Left forelimb (tissue), 1 donor: ENCODE measurements at places on chromosomes 11 and 22.
A peak's percentile ranks its signal among the peaks of the same experiment; 100 is the strongest.

- no peak for DNase-seq
Observed at GRCh38 chr11:134015556-134015955, 53.3 kb upstream of the JAM3 start.

GRCh38 chr22:19852177-19852781 lies 2.4 kb downstream of the GNB1L start:
- DNase-seq, result no peak

GRCh38 chr22:37894939-37895670 lies 11.0 kb upstream of the MICALL1 start:
- DNase-seq, result no peak

- DNase-seq, result no peak
Observed at GRCh38 chr11:69310351-69310750, 16.4 kb downstream of the MYEOV start.

GRCh38 chr11:66564984-66565383 lies 3.4 kb downstream of the CTSF start:
- no peak for DNase-seq

DNA sequence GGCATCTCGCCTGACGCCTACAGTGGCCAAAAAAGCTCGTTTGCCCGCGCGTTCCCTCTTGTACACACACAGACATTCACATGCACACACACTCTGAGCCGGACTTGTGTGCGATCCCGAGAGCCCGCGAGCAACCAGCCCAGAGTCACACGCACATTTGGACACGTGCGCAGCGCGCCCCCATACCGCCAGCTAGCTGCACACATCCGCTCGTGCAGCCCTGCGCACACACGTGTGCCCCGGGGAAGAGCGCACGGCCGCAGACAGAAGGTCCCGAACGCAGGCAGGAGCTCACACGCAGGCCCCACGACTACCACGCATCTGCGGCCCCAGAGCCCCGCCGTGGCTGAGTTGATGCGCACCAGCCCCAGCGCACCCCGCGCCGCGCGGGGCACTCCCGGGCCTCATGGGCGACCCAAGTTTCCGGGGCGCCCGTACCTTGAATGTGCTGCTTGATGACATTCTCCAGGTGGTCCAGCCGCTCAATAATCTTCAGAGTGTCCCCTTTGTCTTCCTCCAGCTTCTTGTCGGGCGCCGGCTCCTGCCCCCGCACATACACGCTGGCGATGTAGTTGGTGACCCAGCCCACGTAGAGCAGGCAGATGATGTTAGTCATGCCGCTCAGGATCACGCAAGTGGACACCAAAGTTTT lies 758 bp downstream of the GALNT18 start:
- peak; percentile 78 for DNase-seq

DNA sequence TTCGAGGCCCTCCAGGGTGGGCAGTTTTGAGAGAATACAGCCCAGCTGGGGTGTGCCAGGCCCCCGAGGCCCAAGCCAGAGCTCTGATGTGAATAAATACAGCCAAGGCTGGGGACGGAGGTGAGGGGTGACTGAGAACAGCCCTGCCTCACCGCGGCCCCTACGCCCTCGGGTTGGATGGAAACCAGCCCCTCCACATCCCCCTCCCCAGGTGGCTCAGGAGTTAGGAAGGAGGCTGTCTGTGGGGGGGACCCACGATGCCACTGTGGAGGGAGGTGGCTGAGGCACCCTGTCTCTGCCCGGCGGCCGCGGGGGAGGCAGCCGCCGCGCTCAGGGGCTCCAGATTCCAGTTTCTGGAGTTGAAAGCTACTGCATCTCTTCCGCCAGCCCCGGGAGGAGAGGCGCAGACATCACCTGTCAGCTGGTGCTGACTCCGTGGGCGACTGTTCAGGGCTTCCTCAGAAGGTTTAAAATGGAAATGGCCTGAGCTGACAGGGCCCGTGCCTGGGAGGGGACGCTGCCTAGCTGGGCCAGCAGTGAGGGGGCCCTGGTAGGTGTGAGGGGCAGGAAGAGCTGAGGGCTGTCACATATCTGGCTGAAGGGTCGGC lies 1.4 kb downstream of the FLRT1 start:
- no peak for DNase-seq

DNA sequence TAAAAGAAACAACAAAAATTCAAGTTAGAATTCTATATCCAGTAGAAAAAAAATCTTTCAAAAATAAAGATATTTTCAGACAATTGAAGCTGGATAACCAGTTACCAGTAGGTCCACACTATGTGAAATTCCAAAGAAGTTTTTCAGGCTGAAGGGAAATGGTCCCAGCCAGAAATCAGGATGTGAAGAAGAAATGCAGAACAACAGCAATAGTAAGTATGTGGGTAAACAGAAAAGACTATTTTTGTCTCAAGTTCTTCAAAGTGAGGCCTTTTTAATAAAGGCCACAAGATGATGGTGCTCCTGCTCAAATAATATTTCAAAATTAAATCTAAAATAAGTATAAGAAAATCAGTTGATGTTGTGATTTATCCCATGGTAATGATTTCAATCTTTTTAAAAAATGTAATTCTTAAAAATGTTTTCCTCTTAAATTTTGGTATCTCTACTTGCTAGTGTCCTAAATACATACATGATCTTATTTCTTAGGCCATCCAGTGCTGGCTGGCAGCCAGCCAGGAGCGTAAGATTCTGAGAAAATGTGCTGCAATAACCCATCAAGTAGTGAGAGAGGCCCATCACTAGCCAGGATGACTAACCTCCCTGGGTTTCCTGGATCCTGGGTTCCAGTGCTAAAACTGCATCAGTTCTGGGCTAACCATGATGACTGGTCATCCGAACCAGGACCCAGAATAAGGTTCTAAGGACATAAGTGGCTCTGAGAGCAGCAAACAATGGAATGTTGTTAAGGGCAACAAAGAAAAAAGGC lies 15.6 kb upstream of the UCP3 start:
- no peak for DNase-seq

GRCh38 chr11:129866311-129866710 lies 29.1 kb downstream of the NFRKB start:
- no peak for DNase-seq

- no peak for DNase-seq
Observed at GRCh38 chr11:77879218-77879617, 58.3 kb downstream of the AAMDC start.

DNA sequence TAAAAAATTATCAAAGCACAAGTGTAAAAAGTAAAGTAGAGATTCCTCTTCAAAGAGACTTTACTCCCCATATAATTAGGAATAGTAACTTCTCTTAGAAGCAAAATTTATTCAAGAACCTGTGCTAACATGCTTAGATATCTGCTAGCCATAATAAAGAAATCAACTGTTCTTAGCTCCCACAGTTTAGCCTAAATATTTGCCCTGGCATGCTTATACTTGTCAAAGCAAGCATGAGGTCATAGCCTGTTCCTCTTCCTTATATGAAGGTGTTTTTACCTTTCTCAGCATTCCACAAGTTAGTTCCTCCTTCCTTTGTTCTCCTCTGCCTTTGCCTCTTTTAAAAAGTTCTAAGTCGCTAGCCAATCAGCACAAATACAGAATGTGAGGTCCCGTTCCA lies 30.3 kb downstream of the RIC3 start:
- no peak for DNase-seq

GRCh38 chr11:32893093-32893342 lies 407 bp downstream of the QSER1 start:
- no peak for DNase-seq

GRCh38 chr11:92225568-92226330 lies 1.1 kb downstream of the FAT3 start:
- peak; percentile 78 for DNase-seq

GRCh38 chr11:23103416-23103815 lies 243.1 kb upstream of the CCDC179 start:
- no peak for DNase-seq

DNA sequence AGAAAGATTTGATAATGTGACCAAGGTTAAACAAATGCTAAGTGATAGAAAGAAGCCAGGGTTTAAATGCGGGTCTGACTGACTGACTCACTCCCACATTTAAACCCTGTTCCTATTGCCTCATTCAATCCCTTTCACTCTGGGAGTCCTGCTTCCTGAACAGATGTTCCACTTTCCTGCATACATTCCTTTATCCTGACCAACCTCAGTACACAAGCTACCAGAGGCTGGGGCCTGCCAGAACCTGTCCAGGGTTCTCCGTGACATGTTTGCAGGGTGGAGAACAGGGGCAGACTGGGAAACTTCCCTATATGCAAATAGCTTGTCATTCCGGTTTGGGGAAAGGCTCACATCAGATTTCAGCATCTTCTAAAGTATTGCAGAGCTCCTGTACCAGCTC lies 3.0 kb upstream of the ANKK1 start:
- no peak for DNase-seq

GRCh38 chr11:31676280-31676982 lies 134.7 kb downstream of the PAX6 start:
- no peak for DNase-seq

DNA sequence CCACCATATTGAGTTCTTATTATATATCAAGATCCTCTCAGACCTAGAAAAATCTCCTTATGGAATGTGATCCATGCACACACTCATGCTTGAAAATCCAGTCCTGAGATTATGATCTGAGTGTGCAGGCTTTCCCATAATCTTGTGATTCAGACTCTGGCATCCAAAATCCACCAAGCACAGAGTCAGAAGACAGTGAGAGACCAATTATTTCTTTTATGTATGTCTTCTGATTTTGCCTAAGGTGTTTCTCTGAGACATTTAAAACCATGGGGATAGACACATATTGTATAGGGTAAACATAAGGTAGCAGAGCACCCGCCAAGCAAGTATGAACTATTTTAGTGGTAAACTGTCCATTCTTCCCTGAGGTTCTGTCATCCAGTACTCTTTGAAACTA lies 52.0 kb upstream of the MMP13 start:
- no peak for DNase-seq

- no peak for DNase-seq
Observed at GRCh38 chr11:121143921-121144320, 42.9 kb downstream of the TECTA start.

- DNase-seq, result no peak
Observed at GRCh38 chr11:23278121-23278520, 417.8 kb upstream of the CCDC179 start.

GRCh38 chr22:44582016-44582415 lies 84.0 kb upstream of the RTL6 start:
- no peak for DNase-seq

- DNase-seq, result no peak
Observed at GRCh38 chr11:125418396-125418795, 77.7 kb downstream of the FEZ1 start.

- DNase-seq, result no peak
Observed at GRCh38 chr22:30232716-30233218, 13.8 kb downstream of the LIF start.

DNA sequence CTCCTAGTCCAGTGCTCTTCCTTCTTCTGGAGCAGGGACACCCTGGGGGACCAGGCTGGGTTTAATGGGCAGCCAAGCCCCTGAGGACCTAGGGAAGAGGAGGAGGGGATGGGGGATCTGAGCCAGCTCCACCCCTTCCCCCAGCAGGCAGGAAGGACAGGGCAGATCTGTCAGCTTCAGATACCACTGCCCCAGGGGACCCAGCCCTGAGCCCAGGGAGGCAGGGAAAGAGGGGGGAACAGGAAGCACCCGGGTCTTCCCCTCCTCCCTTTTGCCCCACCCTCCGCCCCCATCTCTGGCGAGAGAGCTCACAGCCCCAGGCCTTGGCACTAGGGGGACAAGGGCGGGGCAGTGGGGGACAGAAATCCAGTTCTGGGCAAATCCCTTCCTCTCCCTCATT lies 11.7 kb upstream of the SOX10 start:
- DNase-seq, result no peak

GRCh38 chr22:46293577-46294260 lies 3.0 kb upstream of the GTSE1 start:
- no peak for DNase-seq

DNA sequence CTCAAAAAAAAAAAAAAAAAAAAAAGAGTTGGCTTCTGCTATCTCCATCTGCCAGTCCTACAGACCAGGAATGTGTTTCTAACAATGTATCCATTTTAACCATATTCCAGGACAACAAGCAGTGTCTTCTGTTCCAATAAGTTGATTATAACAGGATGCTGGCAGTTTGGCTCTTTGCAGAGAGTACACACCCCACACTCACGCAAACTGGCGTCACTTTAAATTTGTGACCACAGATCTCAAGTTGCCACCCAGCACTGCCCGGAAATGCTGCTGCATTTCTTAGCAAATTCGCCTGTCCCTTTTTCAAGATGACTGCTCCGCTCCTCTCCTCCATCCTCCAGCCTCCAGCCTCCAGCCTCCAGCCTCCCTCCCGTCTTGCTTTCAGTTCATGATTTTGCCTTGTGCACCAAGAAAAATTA lies 44.3 kb downstream of the SCGB1A1 start:
- no peak for DNase-seq

DNA sequence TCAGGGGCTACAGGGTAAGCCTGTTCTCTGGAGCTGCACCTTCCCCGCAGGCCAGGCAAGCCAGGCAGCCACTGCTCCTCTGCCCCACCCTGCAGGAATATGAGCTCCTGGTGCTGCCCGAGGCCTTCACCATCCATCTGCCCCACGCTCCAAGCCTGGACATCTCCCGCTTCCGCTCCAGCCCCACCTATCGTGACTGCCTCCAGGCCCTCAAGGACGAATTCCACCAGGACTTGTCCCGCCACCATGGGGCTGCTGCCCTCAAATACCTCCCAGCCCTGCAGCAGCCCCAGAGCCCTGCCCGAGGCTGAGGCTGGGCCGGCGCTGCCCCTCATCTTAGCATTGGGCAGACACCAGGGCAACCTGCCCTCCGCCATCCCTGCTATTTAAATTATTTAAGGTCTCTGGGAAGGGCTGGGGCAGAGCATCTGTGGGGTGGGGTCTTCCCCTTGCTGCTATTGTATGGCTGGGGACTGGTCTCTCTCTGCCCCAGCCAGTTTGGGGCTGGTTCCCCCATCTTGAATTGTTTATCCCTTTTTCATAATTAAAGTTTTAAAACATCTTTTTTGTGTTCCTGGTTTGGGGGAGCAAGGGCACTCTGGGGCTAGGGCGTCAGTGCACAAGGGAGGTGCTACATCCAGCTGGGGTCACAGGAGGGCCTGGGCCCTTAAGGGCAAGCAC lies 6.2 kb downstream of the LARGE2 start:
- no peak for DNase-seq

GRCh38 chr11:9672918-9673317 lies 9.0 kb downstream of the SWAP70 start:
- DNase-seq, result no peak

DNA sequence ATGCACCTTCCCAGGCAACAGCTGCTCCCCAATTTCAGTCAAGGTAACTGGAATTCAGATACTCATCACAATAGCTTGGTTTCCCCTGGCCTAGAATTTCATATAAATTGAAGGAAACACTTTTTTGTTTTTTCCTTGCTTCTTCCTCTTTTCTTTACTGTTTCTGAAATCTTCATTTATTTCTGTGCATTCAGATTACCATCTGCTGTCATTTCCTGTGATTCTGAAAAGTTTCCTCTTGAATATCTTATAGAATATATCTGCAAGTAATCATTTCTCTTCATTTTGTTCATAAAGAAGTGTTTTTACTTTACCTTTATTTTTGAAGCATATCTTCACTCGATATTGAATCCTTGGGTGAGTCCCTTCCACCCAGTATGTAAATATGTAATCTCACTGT lies 85.3 kb downstream of the GAB4 start:
- no peak for DNase-seq

GRCh38 chr11:134120143-134120850 lies 51.4 kb downstream of the JAM3 start:
- peak; percentile 78 for DNase-seq

GRCh38 chr11:66885469-66885868 lies 28.6 kb downstream of the LRFN4 start:
- DNase-seq, result no peak
